Activated T-cell treated with anti-CD3 and anti-CD28 coated beads, Interleukin-2, amount 50 U/mL, for 72 hours (primary cell): ENCODE measurements at places on chromosomes 6 and 20. TPM values are rescaled to one million over a fixed set of nuclear protein-coding genes. Genes with fewer than 3 reads are reported as not detected.

Gene CTNNBL1
- total RNA-seq: 102 TPM

DNA sequence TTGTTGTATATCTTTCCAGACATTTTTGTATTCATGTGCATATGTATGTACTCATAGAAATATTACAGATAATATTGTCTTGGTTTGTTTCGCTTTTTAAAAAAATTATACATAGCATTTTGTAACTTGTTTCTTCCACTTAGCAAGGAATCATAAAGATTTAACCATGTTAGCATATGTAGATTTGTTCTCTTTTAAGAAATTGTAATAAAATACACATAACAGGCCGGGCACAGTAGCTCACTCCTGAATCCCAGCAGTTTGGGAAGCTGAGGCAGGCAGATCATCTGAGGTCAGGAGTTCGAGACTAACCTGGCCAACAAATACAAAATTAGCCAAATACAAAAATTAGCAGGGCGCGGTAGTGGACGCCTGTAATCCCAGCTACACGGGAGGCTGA lies 44.4 kb upstream of the CSE1L start:
- DNase-seq: no peak

Gene OR5V1
- not detected for total RNA-seq

GRCh38 chr20:3696200-3696599 lies 14.4 kb upstream of the ADAM33 start:
- no peak for DNase-seq

Gene AIF1
- 68.7 TPM for total RNA-seq

DNA sequence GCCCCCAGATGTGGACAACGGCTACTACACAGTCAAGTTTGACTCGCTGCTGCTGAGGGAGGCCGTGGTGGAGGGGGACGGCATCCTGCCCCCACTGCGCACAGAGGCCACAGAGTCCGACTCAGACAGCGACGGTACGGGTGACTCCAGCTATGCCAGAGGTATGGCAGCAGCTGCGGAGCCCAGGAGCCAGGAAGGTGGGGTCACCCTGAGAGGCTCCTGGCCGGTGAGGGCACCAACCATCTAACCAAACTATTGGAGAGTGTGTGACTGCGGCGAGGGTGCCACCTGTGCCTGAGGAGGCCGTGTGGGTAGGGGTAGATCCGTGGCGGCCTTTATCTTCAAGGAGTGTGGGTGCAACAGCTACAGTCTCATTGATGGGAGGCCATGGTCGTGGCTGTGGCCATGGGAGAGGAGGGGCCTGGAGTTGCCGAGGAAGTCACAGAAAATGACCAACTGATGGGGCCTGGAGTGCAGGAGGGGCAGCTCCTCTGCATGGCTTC lies 2.8 kb upstream of the LIME1 start:
- DNase-seq: no peak

GRCh38 chr6:53894091-53894490 lies 99.3 kb downstream of the LRRC1 start:
- peak; percentile 70 for DNase-seq

DNA sequence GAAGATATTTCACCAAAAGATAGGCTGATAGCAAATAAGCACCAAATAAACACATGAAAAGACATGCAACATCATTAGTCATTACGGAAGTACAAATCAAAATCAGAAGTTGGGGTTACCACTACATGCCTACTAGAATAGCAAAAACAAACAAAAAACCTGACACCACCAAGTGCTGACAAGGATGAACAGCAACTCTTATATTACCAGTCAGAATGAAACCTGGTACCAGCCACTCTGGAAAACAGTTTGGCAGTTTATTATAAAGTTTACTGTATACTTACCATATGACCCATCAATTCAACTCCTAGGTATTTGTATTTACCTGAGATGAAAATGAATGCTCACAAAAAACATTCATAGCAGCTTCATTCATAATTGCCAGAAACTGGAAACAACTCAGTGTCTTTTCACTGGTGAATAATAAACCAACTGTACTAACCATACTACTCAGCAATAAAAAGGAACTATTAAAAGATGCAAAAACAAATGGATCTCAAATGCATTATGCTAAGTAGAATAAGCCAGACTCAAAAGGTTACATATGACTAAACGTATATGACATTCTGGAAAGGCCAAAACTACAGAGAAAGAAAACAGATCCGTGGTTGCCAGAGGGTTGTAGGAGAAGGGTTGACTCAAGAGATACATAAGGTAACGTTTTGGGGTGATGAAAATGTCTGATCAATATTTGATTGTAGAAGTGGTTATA lies 33.0 kb downstream of the NUP153 start:
- peak; percentile 14 for DNase-seq

GRCh38 chr20:21512634-21513180 lies 1.2 kb downstream of the NKX2-2 start:
- DNase-seq: no peak

DNA sequence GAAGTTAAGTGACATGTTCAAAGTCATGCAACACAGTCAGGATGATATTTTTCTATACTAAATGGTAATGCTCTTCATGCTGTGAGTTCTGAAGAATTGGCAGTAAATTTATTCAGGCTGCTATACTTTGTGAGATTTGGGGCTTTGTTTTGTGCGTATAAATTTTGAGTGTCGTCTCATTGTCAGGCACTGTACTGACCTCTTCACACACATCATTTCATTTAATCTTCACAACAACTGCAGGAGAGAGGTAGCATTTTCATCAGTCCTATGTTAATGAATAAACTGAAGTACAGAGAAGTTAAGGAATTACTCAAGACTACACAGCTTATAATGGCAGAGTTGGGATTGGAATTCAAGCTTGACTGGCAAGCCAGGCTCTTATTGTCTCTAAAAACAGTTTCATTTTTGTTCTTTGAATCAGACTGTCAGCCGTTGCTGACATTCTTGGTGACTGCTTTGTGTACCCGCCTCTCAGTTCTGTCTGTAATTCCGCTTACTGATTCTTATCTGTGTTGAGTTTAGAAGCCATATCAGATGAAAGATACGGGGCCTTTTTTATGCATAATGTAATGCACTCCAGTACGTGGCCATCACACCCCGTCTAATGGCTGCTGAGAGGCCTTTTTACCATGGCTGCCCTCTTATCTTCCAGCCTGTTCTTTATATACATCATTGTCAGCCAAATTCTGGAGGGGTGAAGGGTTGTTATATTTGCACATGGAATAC lies 274.9 kb downstream of the UTRN start:
- peak; percentile 14 for DNase-seq

Gene ADGB
- total RNA-seq: not detected

DNA sequence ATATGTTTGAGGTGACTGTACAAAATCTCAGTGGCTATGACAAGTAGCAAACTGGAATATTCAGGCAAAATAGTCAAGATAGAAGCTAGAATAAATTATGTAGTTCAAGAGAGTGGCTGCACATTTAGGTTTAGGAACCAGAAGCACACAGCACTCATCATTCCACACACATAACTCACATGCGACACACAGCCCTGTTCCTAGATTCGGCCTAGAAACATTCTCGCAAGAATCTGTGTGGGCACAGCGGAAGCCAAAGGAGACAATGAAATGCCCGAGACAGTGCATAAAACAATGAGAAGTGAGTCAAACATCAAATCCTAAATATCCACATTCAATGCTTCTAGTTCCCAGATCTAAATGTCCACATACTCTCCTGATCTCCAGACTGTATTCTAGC lies 9.5 kb upstream of the SUPT3H start:
- no peak for DNase-seq

Gene FERMT1
- 0.37 TPM for total RNA-seq

DNA sequence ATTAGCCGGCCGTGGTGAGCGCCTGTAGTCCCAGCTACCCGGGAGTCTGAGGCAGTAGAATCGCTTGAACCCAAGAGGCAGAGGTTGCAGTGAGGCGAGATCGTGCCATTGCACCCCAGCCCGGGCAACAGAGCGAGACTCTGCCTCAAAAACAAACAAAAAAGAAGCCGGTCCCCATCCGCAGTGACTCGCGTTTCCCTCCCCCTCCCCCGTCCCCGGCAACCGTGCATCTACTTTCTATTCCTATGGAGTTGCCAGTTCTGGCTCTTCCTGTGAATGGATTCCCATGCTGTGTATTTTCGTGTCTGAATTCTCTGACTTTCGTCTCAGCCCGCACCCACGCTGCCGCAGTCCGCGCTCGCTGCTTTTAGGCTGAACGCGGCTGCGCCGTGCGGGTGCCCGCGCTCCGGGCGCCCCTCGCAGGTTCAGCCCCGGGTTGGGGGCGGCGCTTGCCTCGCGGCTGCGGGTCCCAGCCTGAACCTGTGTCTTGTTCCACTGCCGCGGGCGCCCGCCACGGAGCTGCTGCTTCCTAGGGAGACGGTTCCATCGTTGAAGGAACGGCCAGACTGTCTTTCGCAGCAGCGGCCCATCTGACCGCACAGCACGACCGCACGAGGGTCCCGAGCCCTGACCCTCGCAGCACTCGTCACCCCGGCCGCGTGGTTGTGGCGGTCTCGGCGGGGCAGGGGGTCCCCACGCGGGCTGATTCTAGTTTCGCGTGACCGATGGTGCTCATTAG lies 1.1 kb upstream of the MRGBP start:
- peak; percentile 80 for DNase-seq

Gene ZSWIM3
- total RNA-seq: 6.5 TPM

DNA sequence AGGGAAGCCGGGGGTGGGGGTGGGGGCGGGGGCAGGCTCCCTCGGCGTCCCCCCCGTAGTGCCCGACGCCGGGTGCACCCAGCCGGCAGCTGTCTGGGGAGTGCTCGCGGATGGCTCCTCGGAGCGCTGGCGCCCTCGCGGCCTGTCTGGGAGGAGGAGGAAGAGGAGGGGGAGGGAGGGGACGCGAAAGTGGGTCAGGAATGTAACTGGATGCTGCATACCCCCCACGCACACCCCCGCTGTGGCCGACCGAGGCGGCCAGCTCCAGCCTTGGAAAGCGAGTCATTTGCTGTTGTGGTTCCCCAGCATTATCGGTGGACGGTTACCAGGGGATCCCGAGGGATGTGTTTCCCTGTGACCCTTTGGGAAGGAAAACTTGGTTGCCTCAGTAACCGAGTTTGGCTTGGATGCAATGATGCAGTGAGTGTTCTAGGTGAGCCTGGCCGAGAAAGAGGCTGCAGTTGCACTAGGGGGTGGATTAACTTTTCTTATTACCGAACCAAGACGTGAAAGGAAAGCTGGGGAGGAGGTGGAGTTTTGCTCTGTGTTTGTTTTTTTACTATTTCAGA lies 55.2 kb upstream of the RREB1 start:
- DNase-seq: no peak

GRCh38 chr6:3026791-3027626 lies 27.3 kb downstream of the NQO2 start:
- peak; percentile 26 for DNase-seq

- no peak for DNase-seq
Observed at GRCh38 chr6:33730611-33731010, 16.1 kb downstream of the IP6K3 start.

- no peak for DNase-seq
Observed at GRCh38 chr6:131893198-131893597, 58.0 kb downstream of the CCN2 start.

Gene PSORS1C1
- 0.67 TPM for total RNA-seq

GRCh38 chr6:165665384-165665672 lies 2.3 kb upstream of the PDE10A start:
- no peak for DNase-seq

DNA sequence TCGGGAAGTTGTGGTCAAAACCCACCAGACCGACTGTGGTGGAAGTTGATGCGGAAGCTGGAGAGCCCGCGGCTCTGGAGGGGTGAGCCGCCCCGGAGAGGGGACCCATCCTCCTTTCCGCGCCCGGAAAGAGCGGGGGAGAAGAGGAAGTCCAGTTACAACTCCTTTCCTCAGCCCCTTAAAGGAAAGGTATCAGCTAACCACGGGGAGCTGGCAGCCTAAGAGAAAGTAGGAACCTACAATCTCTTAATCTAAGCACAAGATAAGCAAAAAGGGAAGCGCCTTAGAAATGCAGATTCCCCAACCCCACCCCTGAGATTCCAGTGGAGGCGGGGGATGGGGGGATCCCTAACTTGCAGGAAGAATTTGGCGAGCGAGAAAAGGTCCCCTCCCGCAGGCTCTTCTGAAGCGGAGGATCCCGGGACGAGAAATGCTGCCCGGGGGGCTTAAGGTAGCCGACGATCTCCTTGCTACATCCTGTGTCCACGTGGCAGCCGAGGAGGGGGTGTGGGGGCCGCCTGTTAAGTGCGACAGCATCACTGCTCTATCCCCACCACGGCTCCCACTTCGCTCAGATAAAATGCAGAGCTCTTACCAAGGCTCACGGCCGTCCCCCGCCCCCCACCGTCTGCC lies 87.5 kb downstream of the ZFP64 start:
- peak; percentile 8 for DNase-seq

- peak; percentile 73 for DNase-seq
Observed at GRCh38 chr6:143060806-143061596, at the start of gene AIG1. TSS of gene AIG1 (plus strand) at chr6:143060889. CDS start at chr6:143060926, 37 bp downstream.

DNA sequence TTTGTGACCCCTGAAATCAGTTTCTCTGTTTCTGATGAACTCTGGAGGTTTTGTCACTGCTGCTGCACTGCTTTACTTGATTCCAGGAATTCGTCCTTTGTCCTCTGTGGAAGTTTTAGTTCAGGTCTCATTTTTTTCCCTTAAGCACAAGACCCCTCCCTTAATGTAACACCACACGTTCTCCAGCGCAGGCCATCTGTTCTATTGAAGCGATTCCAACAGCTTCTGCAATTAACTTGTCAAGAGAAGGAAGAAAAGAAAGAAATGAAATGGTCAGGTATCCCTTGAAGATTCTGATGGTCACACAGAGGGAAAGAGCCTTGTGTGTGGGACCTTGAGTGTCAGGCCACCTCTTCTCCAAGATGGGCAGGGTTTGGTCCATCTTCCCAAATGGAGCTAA lies 7.8 kb upstream of the MAS1L start:
- DNase-seq: no peak

DNA sequence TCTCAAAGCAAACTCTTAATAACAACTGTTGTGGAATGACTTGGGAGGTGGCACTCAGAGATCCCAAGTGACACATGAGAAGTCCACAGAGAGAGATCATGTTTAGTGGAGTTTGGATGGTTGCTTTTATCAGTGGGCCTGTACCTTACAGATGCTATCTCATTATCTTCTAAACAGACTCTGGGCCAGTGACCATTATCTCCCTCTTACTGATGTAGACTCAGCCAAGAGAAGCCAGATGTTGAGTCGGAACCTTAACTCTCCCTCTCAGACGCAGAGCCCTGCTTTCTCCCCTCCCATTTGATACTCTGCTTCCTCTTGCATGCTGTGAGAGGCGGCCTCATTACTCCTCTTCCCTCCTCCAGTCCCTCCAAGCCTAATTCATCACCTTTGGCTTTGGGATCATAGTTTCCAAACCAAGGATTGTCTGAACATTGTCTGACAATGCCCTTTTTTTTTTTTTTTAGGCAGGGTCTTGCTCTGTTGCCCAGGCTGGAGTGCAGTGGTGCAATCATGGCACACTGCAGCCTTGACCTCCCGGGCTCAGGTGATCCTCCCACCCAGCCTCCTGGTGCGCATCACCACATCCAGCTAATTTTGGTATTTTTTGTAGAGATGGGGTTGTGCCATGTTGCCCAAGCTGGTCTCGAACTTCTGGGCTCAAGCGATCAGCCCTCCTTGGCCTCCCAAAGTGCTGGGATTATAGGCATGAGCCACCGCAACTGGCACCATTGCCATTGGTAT lies 4.5 kb upstream of the DDR1 start:
- DNase-seq: no peak

DNA sequence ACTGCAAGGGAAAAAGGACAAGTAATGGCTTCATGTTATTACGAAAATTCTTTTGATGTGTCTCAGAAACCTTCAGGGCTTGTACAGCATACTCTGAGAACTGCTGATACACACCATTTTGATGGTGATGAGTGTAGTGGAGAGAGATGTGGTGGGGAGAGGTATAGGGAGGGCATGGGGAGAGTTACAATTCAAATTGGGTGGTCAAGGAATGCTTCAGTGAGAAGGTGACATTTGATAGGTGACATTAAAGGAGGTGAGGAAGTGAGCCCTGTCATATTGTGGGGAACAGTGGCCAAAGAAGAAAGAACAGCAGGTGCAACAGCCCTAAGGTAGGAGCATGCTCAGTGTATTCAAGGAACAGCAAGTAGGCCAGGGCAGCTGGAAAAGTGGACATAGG lies 318.9 kb downstream of the CLIC5 start:
- no peak for DNase-seq
